ENCODE measurements at places on chromosomes 2 and 18. TPM values are rescaled to one million over a fixed set of nuclear protein-coding genes. Genes with fewer than 3 reads are reported as not detected.

- no peaks in the 10 kb centered on the region for H3K36me3 ChIP-seq
- no peak overlapping the region for H3K27ac ChIP-seq
- H3K4me1 ChIP-seq = no peaks in the 10 kb centered on the region
- no peak for DNase-seq
- H3K4me3 ChIP-seq = no peak overlapping the region
Observed at GRCh38 chr2:42045848-42046748, 1.7 kb upstream of the PKDCC start.

DNA sequence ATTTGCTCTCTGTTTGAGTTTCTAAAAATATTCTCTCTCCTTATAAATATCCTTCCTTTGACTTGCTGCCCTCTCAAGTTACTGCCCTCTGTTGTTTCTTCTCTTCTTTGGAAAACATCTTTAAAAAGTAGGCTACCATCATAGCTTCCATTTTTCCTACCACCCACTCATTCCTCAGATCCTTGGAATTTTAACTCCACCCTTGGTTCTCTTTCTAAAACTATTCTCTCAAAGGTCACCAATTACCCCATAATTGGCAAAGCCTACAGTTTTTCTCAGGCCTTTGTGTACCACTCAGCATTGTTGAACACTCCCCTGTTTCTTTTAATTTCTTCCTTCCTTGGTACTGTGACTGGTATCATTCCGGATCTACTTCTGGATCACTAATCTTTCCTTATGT is 43.0 kb upstream of the ITGAV start:
- no peaks in the 10 kb centered on the region for H3K36me3 ChIP-seq
- H3K4me3 ChIP-seq = no peak overlapping the region
- no peak for DNase-seq
- no peak overlapping the region for H3K27ac ChIP-seq

- DNase-seq = no peak
- no peak overlapping the region for H3K4me3 ChIP-seq
- H3K27me3 ChIP-seq = no peaks in the 10 kb centered on the region
- H3K36me3 ChIP-seq = no peaks in the 10 kb centered on the region
- no peaks in the 10 kb centered on the region for H3K4me1 ChIP-seq
- H3K27ac ChIP-seq = no peak overlapping the region
Observed at GRCh38 chr18:72410399-72410798, 133.7 kb downstream of the CBLN2 start.

DNA sequence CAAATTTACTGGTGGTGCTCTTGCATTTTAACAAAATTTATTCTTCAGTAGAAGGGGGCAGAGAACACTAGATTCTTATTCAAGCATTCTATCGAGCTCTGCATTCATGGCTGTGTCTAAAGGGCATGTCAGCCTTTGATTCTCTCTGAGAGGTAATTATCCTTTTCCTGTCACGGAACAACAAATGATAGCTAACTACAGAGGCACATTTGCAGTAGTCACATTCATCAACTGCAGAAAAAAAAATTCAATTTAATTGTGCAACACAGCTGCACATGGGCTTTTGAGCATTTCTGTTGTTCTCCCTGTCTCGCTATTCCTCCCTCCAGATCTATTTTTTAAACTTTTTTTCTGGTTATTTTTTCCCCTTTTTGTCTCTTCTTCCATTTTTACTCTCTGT is 13.0 kb upstream of the DLX1 start:
- no peaks in the 10 kb centered on the region for H3K4me1 ChIP-seq
- no peaks in the 10 kb centered on the region for H3K36me3 ChIP-seq
- H3K27ac ChIP-seq = no peak overlapping the region
- no peaks in the 10 kb centered on the region for H3K27me3 ChIP-seq
- H3K4me3 ChIP-seq = no peak overlapping the region
- no peak for DNase-seq

Gene SNED1
- total RNA-seq = 7.4 TPM

Gene SIX3
- not detected for total RNA-seq

Gene METTL4
- 3.2 TPM for total RNA-seq

DNA sequence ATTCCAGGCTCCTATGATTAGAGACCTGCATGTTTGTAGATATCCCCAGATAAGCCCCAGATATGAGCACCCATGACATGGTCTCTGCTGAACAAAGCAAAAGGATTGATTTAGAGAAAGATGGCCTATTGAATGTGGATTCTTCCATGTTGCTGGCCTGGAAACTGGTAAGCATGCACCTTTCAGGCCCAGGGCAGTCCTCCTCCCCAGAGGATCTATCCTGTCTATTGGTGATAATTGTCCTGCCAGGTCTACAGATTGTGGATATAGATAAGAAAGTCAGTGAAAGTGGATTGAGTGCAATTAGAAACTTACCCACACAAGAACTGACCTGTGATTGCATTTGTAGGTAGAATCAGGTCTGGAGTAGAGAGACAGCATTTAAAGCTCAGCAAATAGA is 256.9 kb upstream of the SIX3 start:
- no peak overlapping the region for H3K4me3 ChIP-seq
- H3K36me3 ChIP-seq = no peaks in the 10 kb centered on the region
- H3K27ac ChIP-seq = no peak overlapping the region
